Karpas-422 (cell line): ENCODE measurements at places on chromosomes 7 and 10.

DNA sequence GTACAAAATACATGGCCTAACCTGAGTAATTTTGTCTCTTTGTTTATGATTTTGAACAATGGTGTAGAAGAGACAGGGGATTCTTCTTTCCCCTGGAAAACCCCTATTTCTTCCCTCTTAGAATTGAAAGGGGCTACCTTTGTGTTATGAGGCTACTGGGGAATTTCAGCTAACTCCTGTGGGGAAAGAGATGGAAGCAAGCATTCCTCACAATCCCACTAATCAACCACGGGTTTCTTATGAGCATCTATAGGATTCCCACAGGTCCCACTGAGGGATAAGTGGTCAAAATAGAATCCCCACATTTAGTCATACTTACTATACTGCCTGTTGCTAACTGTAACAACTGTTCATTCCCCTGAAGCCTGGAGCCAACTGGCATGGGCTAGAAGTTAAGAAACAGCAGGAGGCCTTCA, 32.2 kb upstream of the ITGB8 start:
- DNase-seq = no peak

GRCh38 chr7:127677433-127678230, 25.6 kb downstream of the SND1 start:
- no peak for DNase-seq

GRCh38 chr10:47296156-47296894, 3.7 kb upstream of the GDF10 start:
- DNase-seq = no peak

DNA sequence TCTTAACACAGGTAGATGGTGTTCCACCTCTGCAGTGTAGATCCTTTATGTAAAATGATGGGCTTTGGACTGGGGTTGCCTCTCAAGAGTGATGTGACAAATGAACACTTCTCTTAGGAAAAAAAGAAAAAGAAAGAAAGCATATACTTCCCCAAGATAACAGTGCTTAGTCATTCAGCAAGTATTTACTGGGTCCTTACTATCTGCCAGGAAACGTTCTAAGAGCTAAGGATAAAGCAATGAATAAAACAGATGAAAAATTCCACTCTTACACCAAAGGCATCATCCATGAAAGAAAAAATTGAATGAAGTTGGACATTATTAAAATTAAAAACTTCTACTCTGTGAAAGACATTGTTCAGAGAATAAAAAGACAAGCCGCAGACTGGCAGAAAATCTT, 177.3 kb downstream of the C7orf25 start:
- no peak for DNase-seq

GRCh38 chr10:31977440-31978155, 49.0 kb upstream of the ARHGAP12 start:
- no peak for DNase-seq

DNA sequence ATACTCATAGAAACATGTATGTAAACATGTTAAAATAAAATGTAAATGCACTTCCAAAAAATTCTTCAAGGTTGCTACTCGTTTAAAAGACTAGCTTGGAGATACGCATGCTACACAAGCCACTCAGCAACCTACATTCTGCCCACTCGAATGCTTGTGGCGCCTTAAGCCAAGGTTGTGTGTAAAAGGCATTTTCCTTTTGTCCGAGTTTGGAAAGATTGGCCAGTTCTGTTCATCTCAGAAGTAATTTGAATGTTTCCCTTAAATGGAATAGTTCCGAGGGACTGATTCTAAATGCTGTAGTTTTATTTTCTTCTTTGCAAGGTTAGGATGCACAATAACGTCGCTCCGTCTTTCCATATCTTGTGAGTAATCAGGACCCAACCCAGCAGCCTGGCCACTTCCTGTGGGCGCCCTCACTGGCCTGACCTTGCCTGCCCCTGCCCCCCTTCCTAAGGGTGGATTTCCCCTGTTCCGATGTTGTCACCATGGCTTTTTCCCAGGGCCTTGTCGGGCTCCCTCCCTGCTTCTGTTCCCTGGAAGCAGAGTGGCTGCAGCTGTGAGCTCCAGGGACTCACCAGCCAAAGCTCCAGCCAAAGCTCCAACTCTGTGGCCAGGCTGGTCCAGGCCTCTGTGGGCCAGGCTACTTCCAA, 70.6 kb downstream of the PTPRE start:
- DNase-seq = no peak

- no peak for DNase-seq
Observed at GRCh38 chr10:107618504-107618994, 454.0 kb upstream of the SORCS1 start.

GRCh38 chr7:100959894-100960293, 9.5 kb upstream of the MUC12 start:
- DNase-seq = no peak

GRCh38 chr10:124157271-124157681, 63.9 kb upstream of the CHST15 start:
- DNase-seq = no peak

GRCh38 chr7:553636-554111, 34.0 kb upstream of the PDGFA start:
- no peak for DNase-seq

- DNase-seq = no peak
Observed at GRCh38 chr10:12595936-12596576, 246.7 kb downstream of the CAMK1D start.

- peak; percentile 68 for DNase-seq
Observed at GRCh38 chr7:35727571-35727970, 32.6 kb upstream of the HERPUD2 start.

- DNase-seq = no peak
Observed at GRCh38 chr10:8072211-8072610, 17.7 kb downstream of the GATA3 start.

- peak; percentile 32 for DNase-seq
Observed at GRCh38 chr7:38223306-38223705, 45.3 kb downstream of the STARD3NL start.

- DNase-seq = no peak
Observed at GRCh38 chr7:40072268-40072667, 62.2 kb downstream of the MPLKIP start.

- no peak for DNase-seq
Observed at GRCh38 chr10:73873142-73873837, 1.1 kb downstream of the CAMK2G start.

DNA sequence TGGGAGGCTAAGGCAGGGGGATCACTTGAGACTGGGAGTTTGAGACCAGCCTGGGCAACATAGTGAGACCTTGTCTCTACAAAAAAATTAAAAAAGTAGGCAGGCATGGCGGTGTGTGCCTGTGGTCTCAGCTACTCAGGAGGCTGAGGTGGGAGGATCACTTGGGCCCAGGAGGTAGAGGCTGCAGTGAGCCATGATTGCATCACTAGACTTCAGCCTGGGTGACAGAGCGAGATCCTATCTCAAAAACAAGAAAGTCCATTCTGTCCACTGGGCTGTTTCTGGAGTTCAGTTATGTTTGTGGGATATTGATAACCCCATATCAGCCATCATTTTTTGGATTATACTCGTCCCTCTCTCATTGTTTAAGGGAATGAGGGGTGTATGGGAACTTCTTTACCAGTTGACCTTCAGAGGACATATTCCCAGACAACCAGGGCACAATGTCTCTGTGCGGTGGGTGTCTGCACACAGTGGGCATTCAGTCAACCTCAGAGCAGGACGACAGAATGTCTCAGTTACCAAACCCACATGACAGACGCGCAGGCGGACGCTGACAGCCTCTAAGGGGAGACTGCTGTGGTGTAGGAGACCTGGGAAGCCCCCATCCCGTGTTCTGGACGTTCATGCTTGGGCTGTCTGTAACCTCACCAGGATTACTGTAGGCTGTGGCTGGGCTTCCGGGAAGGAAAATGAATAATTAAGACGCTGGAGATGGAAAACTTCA, 69.4 kb downstream of the CARD11 start:
- DNase-seq = no peak

GRCh38 chr7:34425631-34426384, 232.2 kb upstream of the NPSR1 start:
- no peak for DNase-seq

GRCh38 chr10:124227055-124227975, 133.9 kb upstream of the CHST15 start:
- DNase-seq = peak; percentile 54

DNA sequence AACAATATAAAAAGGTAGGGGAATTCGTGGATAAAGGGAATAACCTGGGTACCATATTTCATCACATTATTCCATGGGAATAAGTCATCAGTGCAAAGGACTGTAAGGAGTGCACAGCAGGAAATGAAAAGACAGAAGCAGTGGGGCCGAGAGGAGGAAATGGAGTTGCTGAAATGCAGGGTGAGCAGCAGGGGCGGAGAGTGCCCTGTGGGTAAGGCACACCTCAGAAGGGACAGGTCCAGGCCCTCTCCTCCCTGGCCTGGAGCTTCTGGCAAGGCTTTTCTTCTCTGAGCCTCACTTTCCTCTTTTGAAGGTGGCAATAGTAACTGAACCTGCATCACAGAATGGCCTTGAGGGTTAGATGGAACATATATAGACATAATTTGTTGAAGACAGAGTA, 26.2 kb downstream of the IKZF1 start:
- DNase-seq = peak; percentile 58

- no peak for DNase-seq
Observed at GRCh38 chr10:74925708-74926107, 99.3 kb downstream of the KAT6B start.

- DNase-seq = no peak
Observed at GRCh38 chr10:13790196-13790595, 203.4 kb downstream of the PRPF18 start.

GRCh38 chr7:27345164-27345887, 102.7 kb downstream of the EVX1 start:
- DNase-seq = no peak

DNA sequence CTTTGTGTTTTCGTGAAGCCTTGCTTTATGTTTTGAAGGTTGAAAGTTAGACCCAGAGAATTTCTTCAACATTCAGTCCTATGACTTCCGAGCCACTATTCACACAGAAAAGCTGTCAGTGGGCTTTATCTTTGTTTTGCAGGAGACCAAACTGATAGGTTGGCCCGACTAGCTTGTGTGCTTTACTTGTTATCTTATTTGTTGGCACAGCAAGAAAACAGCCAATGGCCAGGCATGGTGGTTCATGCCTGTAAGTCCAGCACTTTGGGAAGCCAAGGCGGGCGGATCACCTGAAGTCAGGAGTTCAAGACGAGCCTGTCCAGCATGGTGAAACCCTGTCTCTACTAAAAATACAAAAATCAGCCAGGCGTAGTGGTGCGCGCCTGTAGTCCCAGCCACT, 16.0 kb upstream of the GDI2 start:
- DNase-seq = no peak

DNA sequence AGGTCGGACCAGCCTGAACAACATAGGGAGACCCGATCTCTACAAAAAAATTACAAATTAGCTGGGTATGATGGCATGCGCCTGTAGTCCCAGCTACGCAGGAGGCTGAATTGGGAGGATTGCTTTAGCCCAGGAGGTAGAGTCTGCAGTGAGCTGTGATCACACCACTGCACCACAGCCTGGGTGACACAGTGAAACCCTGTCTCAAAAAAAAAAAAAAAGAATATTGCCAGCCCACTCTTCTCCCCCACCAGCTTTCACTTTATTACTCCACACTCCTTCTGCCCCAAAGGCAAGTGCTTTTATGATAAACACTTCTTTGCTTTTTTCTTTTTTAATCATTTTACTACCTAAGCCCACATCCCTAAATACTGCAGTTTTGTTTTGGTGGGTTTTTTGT, 14.8 kb downstream of the RAB19 start:
- no peak for DNase-seq

GRCh38 chr7:20932785-20933527, 146.3 kb upstream of the SP8 start:
- no peak for DNase-seq

GRCh38 chr7:3164380-3164792, 120.7 kb upstream of the CARD11 start:
- no peak for DNase-seq

DNA sequence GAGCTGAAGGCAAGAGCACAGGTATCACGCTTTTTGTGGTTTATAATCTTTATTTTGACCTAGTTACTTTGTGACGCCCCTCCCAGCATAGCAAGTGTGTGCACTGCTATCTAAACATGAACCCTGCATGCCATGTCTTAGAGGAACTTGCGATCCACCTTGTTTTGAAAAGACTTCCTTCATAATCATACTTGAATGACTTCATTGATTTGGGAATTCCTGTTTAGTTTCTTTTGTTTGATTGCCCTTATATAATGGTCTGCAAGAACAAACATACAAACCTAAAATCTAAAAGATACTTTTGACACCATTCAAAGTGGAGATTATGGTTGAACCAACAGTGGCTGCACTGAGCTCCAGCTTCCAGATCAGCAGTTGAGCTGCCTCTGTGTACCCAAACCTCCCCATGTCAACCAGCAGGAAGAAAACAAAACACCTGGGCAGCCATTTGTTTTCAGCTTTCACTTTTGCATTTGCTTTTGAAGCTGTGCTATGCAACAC, 132.6 kb downstream of the CELF2 start:
- no peak for DNase-seq

- no peak for DNase-seq
Observed at GRCh38 chr7:128264477-128264876, 23.4 kb downstream of the LEP start.

DNA sequence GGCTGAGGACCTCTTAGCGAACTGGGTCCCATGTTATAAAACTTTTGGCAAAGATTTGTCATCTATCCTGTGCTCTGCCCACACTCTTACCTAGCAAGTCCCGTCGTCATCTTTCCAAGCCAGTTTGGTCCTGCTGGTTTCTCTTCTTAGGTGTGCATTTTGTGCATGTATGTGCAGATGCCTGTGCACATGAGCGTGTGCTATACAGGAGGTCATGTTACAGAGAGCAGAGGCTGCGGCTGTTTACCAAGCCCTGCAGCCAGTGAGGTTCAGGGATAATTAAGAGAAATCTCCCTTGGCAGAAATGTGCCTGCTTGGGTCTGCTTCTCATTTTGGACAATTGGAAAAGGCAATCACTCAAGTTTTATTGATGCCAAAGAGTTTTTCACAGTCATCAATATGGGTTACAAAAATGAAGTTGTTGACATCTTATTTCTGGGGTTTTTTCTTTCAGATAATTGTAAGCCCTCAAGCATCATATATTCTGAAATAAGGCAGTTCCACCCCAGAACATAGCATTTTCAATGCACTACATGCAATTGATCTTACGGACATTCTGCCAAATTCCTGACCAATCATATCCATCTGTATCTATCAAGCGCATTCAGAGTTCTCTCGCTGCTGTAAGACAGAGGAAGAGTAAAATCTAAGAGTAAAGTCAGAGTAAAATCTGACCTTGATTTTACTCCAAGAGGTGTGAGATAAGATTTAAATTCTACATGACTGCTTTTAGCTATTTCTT, 361.4 kb upstream of the ZNF32 start:
- no peak for DNase-seq

DNA sequence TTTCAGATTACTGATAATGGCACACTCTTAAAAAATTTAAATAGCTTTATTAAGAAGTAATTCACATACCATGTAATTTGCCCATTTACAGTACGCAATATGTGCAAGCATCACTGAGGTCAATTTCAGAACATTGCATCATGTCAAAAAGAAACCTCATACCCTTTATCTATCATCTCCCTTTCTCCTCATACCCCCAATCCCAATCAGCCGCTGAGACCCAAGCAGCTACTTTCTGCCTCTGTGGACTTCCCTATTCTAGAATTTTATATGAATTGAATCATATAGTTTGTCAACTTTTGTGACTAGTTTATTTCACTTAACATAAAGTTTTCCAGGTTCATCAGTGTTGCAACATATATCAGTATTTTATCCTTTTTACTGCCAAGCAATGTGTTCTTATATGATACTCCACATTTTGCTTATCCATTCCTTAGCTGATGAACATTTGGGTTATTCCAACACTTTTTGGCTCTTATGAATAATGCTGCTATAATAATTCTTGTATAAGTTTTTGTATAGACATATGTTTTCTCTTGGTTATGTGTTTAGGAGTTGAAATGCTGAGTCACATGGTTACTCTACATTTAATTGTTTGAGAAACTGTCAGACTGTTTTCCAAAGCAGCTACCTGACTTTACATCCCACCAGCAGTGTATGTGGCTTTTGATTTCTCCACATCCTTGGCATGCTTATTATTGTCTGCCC, 26.9 kb upstream of the TPK1 start:
- no peak for DNase-seq
